GDM1 (cell line): ENCODE measurements at places on chromosomes 7 and 10.
A peak's percentile ranks its signal among the peaks of the same experiment; 100 is the strongest.

DNA sequence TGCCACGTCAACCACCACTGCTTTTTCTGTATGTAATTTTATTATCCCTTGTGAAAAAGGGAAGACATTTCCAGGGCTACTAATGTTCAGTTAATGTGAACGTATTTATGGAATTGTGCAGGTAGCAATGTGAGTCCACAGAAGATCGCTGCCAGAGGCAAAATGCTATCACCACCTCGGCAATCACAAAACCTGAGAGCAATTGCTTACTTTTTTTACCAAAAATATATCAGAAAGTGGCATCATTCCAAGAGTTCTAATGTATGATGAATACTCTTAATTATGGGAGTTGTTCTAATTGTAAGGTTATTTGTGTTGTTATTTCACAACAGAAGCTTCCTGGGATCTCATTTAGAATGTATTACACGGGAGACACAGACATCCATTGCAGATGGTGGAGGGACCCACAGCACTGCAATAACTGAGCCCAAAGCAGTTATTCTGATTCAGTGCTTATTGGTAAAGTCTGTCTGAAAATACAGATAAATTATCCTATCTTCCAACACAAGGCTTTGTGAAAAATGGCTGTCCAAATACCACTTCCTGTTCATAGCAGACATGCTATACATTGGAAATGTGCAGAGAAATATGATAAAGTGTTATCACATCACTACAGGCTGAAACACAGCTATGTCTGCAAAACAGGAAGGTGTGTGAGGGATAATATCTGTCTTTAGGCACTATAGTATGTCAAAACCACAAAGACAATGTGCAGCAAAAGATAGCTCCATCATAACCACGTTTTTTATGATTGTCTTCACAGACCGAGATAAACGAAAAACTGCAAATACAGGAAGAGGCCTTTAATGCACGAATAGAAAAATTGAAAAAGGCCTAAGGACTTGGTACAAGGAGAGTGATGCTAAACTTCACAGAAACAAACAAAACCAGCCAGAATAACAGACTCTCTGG is 102.7 kb downstream of the CABCOCO1 start:
- DNase-seq = peak; percentile 95

DNA sequence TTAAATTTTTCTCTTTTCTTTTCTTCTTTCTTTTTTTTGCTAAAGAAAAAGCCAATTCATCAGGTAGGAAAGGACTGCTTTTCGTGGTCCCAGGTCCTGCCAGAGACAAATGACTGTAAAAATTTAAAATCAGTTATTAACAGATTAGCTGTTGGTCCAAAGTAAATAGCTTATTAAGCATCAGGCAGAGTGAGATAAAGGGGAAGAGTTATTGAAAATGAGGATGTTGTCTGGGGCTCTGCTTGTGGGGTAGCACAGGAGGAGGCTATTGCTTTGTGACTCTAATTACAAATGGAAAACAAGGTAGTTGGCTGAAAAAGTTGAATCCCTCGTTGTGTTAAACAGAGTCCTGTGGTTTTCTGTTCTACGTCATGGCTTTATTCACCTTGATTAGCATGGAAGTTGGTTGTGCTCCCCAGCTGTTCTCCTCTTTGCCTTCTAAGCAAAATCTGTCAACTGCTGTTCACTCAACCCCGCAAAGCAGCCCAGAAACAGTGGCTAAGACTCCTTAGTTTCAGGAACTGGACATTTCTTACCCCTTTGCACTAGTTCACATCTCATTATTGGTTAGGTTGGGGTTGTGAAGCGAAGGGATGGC is 128.9 kb downstream of the SNX10 start:
- no peak for DNase-seq

DNA sequence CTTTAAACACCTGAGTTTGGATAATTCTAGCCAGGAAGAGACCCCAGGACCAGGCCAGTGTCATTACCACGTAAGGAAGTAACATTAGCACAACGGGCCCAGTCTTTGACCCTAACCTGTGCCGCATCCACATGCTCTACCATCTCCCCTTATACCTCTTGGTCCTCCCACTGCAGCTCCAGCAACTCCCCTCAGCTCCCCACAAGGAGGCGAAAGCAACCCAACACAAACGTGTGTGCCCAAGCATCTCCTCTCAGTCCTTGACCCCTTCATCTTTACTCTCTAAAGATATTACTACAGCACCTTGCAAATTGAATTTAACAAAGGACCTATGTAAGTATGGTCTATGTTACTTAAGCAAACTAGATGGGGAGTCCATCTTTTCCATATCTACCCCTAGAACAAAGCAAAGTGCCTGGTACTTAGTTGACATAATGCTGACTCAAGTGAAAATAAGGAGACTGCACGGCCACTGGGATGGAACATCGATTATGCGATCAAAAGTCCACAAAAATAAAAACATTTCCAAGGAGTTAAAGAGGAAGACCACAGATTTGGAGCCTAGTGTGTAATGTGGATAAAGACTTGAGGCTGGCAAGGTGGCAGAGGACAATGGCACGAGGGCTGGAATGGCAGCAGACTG is 147.7 kb downstream of the JAZF1 start:
- no peak for DNase-seq

DNA sequence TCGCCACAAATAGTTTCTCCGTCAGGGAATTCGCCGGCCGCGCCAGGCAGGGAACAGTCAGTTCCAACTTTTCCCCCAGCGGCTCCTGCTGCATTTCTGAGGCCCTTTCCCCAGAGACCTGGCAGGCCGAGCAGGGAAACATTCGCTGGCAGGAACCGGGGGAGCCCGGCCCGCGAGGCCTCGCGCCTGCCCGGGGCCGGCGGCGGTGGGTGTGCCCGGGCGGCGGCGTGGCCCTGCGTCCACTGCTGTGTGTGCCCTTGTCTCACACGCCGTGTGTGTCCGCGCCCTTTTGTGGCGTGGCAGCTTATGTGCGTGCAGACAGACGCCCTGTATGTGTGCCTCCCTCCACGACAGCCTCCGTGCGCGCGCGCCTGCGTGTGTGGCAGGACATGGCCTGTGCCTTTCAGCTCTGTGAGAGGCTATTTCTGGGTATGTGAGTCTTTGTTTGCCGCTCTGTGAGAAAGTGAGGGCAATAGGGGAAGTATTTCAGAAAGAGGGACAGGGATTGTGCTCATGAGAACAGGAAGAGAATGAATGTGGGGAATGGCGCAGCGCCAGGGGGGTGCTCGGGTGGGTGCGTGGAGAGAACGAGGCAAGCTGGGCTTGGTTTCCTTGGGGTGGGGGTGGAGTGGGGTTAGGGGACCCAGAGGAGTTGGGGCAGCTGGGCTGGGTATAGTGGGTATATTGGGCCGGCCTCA is 689 bp upstream of the SMARCD3 start:
- peak; percentile 22 for DNase-seq

DNA sequence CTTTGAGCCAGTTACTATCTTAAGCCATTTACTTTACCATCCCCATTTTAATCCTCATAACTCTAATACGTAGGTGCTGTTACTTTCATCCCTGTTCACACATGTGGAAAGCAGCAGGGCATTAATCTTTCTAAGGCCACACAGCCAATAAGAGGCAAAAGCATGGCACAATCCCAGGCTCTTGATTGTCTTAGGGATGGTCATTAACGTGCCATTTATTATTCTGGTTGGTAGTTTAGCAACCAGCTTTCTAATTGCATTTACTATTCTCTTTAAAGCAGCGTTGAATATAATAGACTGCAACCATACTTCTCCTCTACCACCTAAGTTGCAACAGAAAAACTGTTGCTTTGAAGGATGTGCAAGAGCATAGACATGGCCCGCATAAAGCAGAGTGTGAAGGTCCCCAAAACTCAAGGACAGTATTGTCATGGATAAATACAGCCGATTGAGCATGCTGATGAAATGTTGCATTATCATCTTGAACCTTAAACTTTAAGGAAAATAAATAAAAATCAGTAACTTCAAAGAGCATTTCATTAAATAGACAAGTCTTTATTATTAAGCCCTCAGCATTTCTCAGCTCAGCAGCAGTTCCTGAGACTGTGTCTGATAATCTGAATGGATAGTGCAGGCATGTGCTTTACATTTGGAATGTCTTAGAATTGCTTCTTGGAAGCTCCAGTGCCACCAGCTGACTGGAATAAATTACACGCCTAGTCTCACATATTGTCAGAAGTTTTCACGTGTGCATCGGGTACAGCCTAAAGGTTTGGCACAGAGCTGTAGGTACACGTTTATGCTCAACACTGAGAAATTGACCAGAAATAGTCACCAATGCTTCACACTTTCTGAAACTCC is 467.1 kb downstream of the SDK1 start:
- no peak for DNase-seq

DNA sequence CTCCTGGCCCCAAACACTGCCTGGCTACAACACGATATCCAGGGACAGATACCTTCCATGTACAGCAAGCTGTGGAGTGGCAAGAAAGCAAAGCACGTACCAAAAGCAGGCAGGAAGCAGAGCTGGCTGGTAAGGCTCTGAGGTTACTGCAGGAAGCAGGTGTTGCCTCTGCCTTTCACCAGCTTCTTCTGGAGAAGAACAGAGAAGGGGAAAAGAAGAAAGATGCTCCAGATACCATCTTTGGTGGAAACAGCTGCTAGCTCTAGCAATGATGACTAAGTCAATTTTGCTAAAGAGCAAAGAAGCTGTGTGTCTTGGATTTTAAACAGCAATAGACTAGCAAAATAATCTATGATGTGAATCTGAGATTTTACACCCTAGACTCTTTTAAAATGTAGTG is 34.9 kb upstream of the PRSS1 start:
- peak; percentile 98 for DNase-seq

GRCh38 chr7:66609176-66609575 is 19.5 kb upstream of the KCTD7 start:
- DNase-seq = no peak

DNA sequence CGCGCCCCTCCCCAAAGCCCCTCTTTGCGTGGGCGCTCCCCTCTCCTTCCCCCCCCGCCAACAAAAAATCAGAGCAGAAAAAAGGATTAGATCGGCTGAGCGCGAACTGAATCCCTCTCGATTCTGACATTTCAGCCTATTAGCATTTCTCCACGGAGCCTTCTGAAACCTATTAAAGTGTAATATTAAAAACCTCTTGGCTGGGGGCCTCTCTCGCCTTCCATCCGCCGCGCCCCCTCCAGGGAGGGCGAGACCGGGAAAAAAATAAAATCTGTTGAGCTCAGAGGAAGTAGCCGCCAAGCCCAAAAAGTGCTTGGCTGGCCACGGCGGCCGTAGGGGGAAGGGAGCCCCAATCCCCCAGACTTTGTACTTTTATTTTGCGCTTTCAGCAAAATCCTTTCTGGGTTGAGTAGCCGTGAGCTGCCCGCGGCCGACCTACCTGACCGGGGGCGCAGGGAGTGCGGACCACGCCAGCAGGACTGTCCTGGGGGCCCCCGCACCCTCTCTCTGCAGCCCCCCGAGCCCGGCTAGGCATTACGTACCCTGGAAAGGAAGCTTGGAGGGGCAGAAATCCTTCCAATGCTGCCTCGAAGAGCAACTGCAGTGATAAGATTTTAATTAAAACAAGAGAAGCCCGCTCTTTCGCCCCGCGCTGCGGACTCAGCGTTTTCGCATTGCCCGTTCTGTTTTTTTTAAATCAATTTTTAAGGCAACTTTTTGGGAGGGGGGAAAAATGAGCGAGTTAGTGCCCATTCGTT is 1.3 kb upstream of the TNRC18 start:
- peak; percentile 17 for DNase-seq

DNA sequence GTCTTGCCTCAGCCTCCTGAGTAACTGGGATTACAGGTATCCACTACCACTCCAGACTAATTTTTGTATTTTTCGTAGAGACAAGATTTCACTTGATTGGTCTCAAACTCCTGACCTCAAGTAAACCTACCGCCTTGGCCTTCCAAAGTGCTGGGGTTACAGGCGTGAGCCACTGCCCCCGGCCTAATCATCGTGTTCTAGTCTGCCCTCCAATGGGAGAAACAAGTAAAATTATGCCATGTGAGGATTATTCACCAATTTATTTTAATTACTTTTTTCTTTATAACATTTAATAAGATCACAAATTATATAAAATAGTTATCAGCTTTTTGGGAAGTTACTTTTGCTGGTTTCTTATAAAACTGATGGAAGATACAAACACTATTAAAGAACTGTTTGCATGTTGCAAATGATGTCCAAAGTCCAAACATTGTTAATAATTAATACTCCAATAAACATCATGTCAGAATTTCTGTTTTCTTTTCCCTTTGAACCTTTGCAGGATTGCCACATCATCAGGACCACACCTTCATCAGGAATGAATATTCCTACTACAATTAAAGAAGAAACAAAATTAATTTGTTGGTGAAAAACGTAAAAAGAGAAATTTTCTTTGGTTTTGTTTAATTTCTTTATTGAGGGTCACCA is 786 bp upstream of the AKR1C4 start:
- DNase-seq = no peak
